ENCODE measurements at places on chromosomes 1 and 21.

- no peak for DNase-seq
Measured at GRCh38 chr21:40117236-40117635, 250.0 kb downstream of the PCP4 start.

DNA sequence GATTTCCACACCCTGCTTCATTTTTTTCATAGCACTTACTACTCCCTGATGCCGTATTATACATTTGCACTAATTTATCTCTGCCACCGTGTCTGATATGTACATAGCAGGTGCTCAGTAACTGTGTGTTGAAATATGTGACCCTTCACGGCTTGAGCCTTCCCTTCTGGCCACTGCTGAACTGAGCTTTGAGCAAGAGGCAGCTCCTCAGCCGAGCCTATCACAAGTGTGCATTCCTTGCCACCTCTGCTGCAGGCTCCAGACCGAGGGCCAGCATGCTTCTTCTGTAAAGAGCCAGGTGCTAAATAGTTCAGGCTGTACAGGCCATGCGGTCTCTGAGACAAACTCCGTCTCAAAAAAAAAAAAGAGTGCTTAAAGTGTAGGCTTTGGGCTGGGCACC is 22.6 kb downstream of the PLEKHM2 start:
- no peak for DNase-seq

- DNase-seq: no peak
Measured at GRCh38 chr1:208985231-208985630, 598.3 kb upstream of the CAMK1G start.

DNA sequence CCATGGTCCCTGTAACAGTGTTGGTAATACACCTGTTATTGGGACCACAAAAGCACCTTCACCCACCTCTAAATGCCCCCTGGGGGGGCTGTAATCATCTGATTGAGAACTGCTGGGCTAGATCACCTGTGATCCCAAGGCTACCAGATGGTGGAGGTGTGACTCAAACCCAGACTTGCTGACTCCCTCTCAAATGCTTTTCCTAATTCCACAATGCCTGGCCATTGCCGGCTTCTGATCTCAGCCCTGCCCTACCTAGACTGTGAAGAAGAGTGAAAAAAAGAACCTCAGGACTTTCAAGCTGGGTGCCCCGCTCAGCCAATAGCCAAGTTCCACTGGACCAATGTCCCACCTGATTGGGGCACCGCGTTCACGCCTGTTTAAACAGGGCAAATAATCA is 9.6 kb downstream of the TMEM9 start:
- no peak for DNase-seq

- DNase-seq: no peak
Measured at GRCh38 chr1:81937791-81938450, 137.2 kb downstream of the ADGRL2 start.

DNA sequence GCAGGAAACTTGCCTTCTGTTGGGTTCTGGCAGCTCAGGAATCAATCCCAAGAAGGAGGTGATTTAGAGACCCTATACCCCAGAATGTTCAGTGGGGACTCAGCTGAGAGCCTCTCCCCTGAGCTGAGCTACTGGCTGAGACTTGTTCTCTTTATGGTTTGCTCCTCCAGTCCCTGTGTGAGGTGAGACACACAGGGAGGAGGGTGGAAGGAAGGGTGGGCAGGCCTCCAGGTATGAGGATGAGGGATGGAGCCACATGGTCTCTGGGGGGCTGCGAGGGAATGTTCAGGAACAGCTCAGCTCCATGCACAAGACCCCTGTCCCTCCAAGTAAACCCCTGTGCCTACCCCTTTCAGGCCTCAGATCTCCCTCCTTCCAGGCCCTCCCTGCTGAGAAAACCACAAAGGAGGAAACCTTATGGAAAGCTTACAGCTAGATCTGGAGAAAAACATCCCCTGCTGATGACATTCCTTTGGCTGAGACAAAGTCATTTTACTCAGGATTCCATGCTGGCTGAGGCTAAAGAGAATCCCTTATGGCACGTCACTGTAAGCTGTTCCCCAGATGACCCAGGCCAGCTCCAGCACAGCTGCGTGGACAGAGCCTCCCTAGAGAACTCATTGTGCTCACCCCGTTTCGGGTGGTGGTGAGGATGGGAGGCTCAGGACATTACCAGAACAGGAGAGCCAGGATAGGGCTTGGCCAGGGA is 91.5 kb upstream of the IPO9 start:
- DNase-seq: no peak

DNA sequence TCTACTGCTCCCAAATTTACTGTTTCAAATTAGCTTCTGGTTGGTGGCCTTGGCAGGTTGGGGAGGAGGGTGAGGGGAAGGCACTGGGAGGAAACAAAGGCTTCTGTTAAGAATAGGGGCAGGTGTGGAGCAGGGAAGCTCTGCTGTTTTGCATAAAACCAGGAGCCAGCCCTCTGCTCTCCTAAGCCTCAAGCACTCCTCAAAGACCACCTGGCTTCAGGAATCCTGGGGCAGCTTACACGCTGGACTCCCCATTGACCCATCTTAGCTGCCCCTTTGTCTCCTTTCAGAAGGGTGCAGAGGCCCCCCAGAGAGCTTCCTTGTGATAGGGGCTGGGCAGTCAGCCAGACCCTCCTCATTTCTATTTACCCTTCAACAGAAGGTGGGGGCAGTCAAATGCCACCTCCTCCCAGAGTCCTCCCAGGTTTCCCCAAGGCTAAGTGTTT is 11.5 kb upstream of the DHRS3 start:
- DNase-seq: no peak

- DNase-seq: no peak
Measured at GRCh38 chr1:33948291-33948690, 84.4 kb downstream of the HMGB4 start.

- no peak for DNase-seq
Measured at GRCh38 chr1:56754708-56755479, 64.3 kb downstream of the FYB2 start.

GRCh38 chr1:203492082-203492747 is 1.7 kb upstream of the OPTC start:
- DNase-seq: no peak

DNA sequence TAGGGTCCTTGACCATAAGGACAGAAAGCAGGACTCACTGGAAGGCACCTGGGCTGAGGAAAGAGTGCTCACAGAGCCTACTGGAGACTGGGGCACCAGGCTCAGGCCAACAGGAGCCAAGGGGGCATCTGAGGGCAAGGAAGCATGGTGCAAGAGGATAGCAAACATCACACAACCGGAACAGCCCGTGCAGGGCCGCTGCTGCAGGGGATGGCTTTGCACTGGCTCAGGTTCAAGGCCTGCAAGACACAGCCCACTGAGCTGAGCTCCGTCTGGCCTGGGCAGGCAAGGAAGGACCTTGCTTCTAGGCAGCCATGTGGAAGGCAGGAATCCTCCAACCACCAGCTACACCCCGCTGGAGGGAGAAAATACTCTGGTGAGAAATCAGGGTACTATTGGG is 59.8 kb upstream of the KIF26B start:
- no peak for DNase-seq

DNA sequence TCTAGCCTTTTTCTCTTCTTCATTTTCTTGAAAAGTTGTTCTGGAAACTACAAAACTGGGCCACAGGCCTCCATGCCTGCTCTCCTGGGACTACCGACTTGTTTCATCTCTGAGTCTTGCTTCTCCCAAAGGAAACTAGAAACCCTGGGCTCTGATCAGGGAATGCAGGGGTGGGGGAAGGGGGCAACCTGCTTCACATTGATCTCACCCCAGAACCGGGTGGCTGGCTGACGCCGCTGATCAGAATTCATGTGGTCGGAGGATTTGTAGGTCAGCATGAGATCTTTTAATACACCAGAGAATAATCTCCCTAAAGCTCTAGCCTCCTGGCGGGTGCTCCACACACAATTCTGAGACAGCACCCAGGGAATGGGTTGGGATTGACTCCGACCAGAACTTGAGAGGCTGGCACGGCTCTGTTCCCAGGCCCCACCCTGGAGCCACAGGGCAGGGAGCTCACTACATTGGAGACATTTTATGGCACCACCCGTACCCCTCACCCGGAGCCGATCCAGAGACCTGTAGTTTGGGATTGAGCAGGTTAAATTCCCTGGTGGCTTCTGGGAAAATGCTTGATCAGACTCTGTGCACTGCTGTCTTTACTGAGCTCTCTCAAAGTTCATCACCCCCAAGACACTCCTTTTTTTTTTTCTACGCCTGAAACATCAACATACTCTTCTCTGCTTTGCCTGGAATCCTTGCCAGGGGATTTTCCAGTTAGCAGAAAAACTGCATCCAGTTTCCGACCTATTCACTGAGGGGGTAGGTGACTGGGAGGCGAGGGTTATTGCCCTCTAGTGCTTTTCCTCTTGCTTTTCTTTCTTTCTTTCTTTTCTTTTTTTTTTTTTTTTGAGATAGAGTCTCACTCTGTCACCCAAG is 12.2 kb upstream of the ARHGEF10L start:
- no peak for DNase-seq

GRCh38 chr1:34127006-34128000 is 37.7 kb downstream of the CSMD2 start:
- no peak for DNase-seq

DNA sequence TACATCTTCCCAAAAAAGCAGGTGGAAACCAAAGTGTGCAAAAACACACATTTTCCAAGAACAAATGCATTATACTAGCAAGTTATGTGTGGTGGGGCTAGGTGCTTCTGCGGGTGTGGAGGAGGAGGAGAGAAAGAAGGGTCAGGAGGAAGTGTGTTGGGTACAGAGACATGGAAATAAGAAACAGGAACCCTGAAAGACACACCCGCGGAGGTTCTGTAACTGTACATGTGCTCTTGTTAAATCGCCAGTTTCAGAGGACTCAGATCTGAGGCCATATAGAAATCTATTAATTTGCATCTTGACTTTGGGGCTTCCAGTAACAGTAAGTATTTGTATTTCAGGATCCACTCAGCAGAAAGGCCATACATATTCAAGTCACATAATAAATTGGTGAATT is 30.9 kb downstream of the ERG start:
- DNase-seq: no peak

GRCh38 chr1:14255233-14255632 is 343.3 kb upstream of the KAZN start:
- DNase-seq: no peak

DNA sequence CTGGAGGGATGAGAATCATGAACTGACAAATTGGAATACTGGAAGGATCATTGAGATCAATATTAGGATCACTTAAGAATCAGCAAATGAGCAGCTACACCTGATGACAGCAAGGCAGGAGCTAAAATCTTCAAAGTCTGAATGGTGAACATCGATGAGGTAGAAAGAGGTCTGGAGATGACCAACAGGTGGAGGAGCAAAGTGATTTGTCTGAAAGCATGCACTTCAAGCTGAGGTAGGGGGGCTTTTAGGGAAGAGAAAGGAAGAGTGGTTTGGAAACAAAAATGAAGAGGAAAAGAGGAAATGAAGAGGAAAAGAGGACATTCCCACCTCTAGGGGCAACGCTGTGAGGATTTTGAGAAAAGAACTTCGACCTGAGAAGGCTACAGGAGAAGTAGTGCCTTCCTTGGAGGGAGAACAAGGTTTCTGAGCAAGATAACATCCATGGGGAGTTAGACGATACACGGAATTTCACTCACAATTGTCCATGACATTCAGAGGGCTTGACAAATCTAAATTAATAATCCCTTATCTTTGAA is 79.0 kb downstream of the APP start:
- no peak for DNase-seq

GRCh38 chr1:80221319-80221718 is 1214.8 kb upstream of the ADGRL4 start:
- no peak for DNase-seq

DNA sequence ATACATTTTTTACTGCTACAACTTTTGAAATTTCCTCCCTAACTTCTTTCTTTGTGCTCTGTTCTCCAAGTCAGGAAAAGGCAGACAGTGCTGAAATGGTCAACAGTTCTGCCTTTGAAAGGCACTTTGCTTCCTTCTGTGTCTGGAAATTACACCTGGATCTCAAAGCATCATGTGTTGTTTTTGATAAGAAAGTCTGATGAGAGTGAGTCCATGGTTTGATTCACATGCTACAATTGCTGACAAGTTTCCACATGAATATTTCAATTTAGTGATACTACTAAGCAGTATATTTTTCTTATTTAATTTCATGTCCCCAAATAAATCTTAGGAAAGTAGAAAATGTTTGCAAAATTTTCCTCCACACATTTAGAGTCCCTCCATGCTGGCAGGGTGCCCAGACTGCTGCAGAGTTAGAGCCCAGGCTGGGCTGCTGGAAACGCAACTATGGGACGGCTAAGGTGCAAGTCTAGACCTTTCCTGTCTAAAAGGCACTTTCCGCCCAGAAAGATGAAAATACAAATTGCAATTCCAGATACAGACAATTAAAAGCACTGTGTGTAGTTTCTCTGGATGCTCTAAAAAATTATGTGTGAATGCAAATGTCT is 96.6 kb upstream of the RUNX1 start:
- DNase-seq: no peak

DNA sequence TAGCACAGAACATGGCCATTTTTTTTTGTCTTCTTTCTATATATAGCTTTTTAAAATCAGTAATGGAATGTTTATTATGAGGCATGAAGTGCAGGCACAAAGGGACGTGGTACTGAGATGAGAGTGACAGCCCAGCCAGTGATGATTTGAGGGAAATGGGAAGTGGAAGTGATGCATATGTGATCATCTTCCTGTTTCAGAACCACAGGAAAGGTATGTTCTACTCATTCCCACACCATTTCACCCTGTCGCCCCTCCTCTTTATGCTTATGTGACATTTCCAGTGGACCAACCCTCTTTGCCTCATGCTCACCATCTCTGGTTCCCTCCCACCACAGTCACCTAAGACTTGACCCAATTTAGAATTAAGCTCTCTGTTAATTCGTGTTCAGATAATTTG is 24.3 kb downstream of the PTGS2 start:
- no peak for DNase-seq

- no peak for DNase-seq
Measured at GRCh38 chr1:116330342-116330652, 42.7 kb upstream of the ATP1A1 start.

DNA sequence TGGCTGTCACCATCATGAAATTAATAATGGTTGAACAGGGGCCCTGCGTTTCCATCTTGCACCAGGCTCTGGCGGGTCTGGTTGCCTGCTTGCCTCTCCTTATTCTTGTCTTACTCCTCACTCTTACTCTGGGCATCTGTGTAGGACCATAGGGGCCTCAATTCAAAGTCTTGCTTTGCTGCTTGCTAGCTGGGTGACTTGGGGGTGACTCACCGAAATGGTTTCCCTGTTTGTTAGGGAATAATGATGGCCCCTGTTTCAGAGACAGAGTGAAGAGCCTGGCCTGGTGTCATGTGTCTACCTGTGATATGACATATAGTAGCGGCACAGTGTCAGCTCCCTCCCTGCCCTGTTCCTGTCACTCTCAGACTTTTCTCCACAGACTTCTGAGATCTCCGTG is 24.6 kb downstream of the KCNC4 start:
- DNase-seq: no peak

Measured in activated T-cell treated with anti-CD3 and anti-CD28 coated beads for 4 hours (primary cell).